ENCODE measurements at places on chromosomes 16 and 17.
A peak's percentile ranks its signal among the peaks of the same experiment; 100 is the strongest.

- DNase-seq, result peak; percentile 92
These were observed 419.4 kb downstream of the SOX9 start for GRCh38 chr17:72539981-72540897.

DNA sequence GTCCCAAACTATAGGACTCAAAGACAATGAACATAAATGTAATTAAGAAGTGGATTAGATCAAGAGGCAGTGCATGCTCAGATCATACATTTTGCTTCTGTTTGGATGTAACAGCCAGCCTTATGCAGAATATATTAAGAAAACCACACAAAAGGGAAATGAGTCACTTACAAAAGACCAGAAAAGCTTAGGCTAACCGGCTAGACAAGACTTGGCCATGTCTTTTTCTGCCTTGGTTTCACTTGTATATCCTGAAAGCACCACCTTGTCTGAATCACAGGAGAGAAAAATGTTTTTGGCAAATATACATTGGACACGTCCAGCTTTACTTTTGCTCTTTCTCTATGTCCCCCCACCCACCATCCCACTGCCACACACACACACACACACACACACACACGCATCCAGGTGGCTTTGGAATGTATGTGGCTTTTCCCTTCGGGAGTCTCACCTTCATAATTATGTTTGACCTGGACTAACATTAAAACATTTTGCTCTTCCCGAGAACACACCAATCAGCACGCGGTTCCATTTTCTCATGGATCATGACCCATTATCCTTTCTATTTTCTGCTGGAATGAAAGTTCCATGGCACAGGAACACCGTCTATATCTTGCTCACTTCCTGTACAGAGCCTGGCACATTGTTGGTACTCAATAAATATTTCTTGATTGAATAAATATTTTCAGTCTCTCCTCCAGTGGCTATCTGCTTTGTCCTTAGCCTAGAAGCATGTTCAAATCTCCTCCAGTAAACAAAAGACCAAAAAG is 64.6 kb downstream of the CDK5R1 start:
- DNase-seq, result no peak

- no peak for DNase-seq
These were observed 5.7 kb upstream of the LPO start for GRCh38 chr17:58232707-58233156.

DNA sequence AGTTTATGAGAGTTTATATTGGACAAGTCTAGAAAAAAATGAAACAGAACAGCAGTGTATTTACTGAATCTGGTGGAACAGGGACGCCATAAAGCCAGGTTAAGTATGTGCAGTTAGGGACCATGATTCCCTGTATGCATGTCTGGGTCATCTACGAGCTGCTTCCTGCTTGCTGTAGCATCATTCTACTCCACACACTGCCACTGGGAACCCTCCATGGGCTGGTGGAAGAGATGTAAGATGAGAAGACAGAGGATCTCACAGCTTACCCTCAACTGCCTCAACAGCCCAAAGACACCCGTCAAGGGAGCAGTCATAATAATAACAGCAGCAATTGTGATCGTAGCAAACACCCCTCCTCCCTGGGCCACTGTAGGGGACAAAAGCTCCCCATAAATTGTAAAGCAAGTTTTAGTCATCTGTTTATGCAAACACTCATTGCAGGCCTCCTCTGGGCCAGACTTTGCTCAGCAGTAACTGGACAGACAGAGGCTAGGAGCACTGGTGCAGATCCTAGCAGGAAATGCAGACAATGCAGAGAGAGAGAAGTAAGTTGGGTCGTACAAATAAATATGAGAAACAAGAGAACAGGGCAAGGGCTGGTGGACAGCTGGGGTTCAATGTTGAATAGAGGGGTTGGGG is 188.0 kb downstream of the SOX9 start:
- DNase-seq, result no peak

DNA sequence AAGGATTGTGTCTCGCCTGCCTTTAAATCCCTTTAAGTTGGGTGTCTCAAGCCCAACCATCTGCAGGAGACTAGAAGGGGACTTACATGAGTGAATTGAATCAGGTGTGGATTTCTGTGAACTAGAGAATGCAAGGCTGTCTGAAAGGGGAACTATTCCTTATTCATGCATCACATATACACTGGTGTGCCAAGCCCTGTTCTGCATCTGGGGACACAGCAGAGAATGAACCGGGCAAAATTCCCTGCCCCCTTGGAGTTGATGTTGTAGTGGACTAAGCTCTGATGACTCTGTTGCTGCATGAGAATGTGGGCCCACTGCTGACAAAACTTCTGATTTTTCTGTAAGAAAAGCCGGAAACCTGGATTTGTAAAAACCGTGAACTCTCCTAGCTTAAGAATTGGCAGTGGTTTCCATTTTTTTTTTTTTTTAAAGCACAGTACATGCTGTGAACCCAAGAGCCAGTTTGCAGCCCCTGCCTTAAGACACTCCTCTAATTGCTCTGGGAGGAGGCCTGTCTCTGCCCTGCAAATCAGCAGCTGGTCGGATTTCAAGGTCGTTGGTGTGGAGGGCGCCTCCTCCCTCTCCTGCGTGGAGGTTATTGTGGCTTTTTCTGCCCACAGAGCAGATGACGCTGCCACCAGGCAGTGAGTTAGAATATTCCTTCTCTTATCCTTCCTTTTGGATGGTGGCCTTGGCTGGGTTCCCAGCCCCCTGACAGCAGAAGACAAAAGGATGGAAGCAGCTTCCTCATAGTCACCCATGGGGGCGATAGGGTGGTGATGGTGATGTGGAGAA is 131.0 kb downstream of the PRKCB start:
- no peak for DNase-seq

Data from mesenteric fat pad (tissue), 1 donor.